Tibial artery (tissue), 4 donors: ENCODE measurements at places on chromosomes 1 and 21.
A peak's percentile ranks its signal among the peaks of the same experiment; 100 is the strongest.

DNA sequence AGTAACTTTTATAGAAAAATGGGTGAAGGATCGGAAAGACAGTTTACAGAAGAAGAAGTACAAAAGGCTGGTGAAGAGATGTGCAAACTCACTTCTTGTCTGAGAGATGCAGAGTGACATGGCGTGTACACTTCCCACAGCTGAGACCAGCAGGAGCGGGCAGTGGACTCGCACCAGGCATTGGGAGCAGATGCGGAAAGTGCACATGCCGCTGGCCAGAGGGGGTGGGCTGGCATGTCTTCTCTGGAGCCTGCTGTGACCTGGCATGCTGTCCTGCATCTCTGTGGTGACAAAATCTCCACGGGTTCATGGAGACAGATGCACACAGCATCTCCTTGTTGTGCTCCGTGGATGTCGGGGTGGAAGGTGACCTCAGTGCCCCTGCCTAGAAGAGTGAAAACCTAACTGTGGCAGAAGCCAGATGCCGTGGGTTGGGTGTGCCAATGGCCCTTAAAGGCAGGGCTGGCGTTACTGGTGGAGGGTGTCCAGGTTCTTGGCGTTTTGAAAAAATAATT, 128.6 kb upstream of the COL6A1 start:
- no peak for DNase-seq

DNA sequence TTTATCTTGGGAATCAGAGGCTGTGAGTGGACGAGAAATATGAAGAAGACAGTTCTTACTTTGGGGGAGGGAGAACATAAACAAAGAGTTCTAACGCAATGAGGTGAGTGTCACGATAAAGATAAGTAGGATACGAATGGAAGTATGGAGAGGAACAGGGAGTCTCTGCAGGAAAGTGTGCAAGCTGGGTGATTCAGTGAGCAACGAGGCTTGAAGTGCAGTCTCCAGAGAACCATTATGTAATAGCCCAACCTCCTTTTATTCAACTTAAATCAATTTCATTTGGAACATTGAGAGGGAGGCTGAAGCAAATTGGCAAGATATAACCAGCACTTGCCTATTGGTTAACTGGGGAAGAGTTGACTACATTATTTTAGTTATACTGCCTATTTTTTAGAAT, 99.3 kb upstream of the PLD5 start:
- DNase-seq: no peak

DNA sequence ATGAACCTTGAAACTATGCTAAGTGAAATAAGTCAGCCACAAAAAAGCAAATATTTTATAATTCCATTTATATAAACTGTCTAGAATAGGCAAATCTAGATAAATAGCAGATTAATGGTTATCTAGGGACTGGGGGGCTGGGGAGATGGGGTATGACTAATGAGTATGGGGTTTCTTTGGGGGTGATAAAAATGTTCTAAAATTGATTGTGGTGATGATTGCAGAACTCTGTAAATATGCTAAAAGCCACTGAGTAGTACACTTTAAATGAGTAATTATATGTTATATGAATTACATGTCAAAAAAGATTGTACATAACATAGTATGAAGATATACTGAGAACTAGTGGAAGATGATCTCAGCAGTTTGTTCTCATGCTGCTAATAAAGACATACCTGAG, 675.0 kb downstream of the KIF26B start:
- DNase-seq: no peak

GRCh38 chr1:211762206-211762605, 68.4 kb downstream of the LPGAT1 start:
- DNase-seq: no peak

- DNase-seq: no peak
Observed at GRCh38 chr1:58089898-58090534, 456.5 kb downstream of the OMA1 start.

DNA sequence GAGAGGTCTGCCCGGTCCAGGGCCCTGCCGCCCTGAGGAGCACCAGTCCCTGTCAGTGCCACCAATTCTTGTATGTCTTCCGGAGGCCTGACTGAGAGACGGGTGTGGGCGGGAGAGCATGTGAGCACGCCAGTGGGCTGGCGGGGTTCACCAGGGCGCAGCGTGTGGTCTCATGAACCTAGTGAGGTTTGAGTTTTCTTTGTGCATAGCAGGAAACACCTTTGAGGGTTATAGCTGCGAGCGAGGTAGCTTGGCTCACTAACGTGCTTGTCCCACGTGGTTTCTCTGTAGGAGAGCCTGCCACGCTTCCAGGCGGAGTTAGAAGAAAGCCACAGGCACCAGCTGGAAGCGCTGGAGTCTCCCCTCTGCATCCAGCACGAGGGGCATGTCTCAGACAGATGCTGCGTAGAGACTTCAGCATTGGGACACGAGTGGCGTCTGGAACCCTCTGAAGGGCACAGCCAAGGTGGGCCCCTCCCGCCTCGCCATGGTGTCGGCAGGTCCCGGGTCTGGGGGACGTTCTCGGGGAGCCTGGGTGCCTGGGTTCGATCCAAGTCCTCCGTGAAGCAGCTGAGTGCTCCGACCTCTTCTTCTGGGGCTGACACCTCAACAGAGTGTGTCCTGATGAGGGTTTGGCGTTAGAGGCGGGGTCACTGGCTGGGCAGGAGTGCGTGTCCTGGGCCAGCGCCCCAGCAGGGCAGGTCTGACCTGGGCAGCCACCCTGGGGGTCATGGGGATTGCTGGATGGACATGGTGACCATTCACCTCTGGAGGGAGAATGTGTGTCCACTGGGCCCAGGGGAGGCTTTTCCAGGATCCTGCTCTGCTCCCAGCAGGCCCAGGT, 31.4 kb downstream of the PCNT start:
- DNase-seq: no peak

GRCh38 chr1:23370330-23370708, 683 bp upstream of the ZNF436 start:
- no peak for DNase-seq

GRCh38 chr21:39036581-39036980, 146.7 kb downstream of the PSMG1 start:
- no peak for DNase-seq

DNA sequence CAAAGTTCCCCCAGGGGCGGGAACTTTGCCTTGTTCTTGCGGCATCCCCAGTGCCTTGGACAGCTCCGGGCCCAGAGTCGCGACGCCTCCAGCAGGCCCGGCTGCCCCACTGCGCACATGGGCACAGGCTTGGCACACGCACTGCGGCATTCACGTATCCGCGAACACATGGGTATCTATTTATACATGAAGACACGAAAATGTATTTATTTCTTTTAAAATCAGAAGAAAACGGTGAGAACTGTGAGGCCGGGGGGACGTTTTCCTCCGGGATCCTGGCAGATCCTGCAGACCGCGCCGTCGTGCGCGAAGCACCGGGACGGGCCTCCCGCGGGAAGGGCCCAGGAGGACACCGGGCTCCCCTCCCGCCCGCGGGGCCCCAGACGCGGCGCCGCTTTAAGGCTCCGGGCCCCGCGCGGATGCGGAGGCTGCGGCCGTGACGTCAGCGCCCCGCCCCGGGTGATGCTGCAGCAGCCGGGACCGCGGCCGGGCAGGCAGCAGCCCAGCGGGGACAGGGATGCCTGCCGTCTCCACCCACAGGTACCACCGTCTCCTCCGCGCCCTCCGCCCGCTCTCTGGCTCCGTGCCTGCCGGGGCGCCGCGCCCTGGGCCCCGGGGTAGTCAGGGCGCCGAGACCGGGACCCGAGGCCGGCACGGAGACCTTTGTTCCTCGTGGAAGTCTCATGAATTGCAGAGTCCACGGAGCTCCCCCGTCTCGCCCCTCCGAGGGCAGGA, at the start of gene SLC45A1:
SLC45A1 (plus strand) TSS at position 468 of the 735 bp plus-strand sequence. CDS start 6,216 bp downstream, outside the sequence.
- DNase-seq: peak; percentile 89

DNA sequence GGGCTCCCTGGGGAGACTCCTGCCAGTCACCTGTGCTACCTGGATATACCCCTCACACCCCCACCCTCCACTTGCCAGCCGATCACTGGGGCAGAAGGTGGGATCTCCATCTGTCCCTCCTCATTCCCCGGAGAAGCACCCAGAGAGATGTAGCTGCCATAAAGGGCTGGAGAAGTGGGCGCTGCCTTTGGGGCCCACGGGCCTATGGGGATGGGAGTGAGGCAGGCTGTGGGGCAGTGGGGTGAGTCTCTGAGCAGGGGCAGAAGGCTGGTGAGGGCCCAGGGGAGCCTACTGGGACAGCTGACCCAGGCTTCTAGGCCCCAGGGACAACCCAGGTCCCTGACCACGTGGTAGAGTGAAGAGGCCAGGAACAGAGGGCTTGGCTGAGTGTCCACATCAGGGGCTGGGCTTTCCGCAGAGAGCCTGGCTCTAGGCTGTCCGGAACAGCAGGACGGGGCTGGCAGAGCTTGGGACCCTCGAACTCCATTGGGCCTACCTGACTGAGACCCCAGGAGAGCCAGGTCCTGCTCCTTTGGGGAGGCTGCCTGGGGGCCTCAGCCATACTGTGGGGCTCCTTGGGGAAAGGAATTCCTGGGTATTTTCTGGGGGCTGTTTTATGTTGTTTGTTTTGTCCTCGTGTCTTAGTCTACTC, 205.9 kb upstream of the VAMP3 start:
- DNase-seq: no peak

GRCh38 chr1:244968881-244969280, 104.5 kb upstream of the HNRNPU start:
- no peak for DNase-seq

DNA sequence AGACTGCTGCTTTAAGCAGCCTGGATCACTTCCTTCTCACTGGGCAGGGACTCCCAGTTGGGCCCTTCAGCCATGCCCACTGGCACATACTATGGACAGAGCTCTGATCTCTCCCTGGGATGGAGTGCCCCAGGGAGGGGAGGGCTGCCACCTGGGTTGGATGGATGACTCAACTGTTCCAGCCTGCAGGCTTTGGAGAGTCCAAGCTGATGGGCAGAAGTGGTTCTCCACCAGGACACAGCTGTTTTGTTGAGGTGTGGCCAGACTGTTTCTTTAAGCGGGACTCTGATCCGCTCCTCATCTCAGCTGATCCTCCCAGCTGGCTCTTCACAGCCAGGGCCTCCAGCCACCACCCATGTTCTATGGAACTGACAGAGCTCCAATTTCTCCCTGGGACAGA, 166.9 kb downstream of the MAGI3 start:
- no peak for DNase-seq
